Brain pericyte (primary cell): ENCODE measurements at places on chromosomes 5 and 9.

- no peak for DNase-seq
Observed at GRCh38 chr9:68706363-68707201, 1.5 kb downstream of the PIP5K1B start.

DNA sequence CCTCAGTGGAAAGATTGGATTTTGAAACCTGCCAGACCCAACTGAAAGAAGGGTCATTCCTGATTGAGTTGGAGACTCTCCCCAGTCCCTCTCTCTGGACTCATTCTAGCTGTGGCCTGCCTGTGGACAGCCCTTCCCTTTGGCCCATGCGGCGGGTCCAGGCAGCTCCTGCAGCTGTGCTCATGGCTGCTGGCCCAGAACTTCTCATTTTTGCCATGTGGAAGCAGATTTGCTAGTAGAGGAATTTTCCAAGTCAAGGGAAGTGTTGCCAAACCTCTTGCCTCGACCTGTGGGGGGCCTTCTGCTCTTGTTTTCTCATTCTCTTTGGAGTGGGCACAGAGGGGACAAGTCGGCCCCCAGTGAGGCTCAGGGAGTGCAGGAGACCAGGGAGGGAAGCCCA is 89.2 kb downstream of the ANKRD33B start:
- no peak for DNase-seq

GRCh38 chr9:130110596-130111021 is 56.9 kb downstream of the GPR107 start:
- no peak for DNase-seq

DNA sequence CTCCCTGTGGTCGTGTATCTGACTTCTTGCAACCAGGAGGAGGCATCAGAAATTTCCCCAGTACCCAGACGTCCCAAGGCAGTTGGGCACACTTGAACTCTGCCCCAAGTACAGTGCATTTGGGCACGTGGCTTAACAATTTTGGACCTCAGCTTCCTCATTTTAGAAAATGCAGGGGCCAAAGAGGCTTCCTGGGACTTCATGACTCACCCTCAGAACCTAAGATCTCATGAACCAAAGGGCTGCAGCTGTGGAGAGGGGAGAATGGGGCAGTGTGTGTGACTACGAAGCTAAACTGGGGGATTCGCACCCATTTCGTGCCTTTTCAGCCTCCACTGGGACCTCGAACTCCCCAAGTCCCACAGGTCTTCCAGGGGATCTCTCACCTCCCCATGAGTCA is 59.2 kb downstream of the SYK start:
- DNase-seq: no peak

GRCh38 chr9:112853882-112854585 is 36.6 kb downstream of the SLC46A2 start:
- DNase-seq: no peak

DNA sequence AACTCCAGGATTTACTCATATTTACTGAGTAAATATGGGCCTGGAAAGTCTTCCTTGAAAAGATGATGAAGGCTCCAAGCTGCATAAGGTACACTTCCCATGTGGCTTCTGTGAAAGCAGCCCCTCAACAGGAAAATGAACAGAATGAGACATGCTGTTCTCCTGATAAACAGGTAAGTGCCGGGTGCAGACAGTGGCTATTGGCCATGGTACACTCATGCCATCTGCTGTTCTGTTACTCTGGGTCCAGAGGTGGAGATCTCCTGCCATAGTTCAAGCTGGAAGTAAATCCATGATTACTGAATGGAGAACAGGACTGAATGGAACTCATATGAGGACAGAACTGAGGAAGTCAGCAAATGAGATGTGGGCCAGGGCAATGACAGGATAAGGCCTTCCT is 103.6 kb downstream of the SLIT3 start:
- no peak for DNase-seq

- DNase-seq: no peak
Observed at GRCh38 chr5:140342287-140342686, 4.1 kb downstream of the HBEGF start.

DNA sequence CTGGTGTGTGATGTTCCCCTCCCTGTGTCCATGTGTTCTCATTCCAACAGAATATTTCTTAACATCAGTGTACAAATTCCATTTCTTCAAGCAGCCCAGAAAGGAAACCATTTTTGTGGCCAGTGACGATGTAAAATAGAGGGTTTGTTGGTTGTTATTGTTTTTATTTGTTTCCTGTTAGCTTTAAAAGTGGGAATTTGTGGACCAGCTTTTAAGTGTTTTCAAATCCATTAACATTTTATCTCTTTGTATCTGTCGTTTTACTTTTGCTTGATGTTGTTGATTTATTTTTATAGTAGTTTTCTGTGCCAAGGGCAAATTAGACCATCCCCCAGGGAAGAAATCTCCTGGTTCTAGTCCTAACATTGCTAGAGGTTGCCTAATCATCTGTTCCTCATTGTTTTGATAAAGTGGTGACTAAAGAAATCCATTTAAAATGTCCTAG is 100.0 kb downstream of the GDNF start:
- no peak for DNase-seq

GRCh38 chr5:52728224-52728623 is 59.5 kb upstream of the ITGA1 start:
- DNase-seq: no peak

DNA sequence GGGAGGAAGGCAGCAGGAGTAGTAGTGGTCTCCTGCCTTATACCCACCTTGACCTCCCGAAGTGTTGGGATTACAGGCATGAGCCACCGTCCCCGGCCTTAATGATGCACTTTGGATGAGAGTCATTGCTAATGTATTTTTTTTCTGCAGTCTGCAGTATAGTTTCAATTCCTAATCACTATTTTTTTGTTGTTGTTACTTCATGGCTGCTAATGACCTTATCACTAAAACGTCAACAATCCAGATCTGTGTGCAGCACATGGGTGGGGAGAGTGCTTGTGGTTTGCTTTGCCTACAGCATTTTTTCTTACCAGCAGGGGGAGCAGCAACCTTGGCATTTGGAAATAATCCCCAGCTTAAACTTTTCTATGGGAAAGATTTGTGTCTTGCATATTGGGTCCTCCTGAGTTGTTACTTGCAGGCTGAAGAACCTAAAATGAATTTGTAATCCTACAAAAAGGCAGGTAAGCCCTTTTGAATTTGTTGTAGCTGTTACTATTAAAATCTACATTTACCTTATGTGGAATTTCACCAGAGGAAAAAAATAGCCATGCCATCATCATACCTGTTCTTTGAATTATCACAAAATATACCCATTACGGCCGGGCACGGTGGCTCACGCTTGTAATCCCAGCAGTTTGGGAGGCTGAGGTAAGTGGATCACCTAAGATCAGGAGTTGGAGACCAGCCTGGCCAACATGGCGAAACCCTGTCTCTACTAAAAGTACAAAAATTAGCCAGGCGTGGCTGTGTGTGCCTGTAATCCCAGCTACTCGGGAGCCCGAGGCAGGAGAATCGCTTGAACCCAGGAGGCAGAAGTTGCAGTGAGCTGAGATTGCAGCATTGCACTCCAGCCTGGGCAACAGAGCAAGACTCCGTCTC is 6.3 kb upstream of the MED7 start:
- no peak for DNase-seq

- no peak for DNase-seq
Observed at GRCh38 chr9:96048104-96048955, 172.8 kb downstream of the ERCC6L2 start.

DNA sequence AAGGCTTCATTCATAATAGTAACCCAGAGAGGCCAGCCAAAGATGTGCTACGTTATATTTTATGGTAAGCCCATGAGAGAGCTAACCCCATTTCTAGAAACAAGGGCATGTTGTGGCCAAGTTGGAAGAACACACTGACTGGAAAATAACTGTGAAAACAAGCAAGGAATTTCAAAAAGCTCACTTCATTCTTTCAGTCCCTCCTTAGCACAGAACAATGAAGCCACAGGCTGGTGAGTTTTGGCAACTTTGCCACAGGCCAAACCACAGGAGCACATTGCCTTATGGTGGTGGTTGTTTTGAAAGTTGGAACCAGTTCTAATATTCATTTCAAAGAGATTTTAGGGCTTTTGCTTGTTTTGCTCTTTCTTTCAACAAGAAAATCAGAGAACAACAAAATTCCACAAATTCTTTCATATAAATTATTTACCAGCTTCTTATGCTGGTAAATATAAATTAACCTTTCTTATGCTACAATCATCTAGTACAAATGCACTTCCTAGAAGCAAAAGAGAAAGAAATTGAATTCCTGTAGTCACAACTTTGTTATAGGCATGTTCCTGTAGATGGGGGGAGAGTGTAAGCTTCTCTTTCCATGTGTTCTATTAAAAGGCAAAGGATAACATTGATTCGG is 225.4 kb upstream of the RFX3 start:
- DNase-seq: no peak

DNA sequence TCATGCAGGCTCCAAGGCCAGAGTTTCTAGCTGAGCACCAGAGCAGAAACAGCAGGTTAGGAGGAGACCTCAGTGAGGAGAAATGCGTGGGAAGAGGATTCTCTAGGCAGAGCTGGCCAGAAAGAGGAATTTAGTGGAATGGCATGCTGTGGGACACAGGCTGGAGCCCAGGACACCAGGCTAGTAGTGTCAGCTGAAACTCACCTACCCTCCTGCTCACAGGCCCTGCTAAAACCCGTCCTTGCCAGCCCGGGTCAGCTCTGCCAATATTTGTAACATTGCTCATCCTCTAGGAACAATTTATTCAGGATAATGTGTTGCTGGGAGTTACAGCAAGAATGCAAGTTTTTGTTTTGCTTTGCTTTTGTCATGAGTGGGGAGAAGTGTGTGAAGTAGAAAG is 40.2 kb upstream of the AGXT2 start:
- no peak for DNase-seq

DNA sequence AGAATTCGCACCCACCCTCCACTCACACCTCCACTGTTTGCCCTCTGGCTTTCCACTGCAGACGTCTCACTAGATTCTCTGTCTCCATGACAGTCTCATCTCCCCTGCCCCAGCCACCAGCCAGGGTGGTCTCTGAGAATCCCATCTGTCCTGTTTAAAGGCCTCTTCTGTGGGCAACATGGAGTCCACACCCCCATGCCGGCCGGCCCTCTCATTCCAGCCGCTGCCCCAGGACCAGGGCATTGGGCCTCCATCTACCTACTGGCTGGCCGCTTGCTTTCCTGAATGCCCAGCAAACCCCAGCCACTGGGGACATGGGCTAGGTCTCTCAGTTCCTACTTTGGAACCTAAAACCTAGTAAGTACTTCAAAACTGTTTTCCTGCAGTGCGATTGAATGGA is 65.6 kb upstream of the RUFY1 start:
- DNase-seq: no peak

- DNase-seq: no peak
Observed at GRCh38 chr9:127280880-127281660, 16.5 kb downstream of the GARNL3 start.

GRCh38 chr5:150052226-150052955 is 34.0 kb downstream of the CSF1R start:
- DNase-seq: no peak

DNA sequence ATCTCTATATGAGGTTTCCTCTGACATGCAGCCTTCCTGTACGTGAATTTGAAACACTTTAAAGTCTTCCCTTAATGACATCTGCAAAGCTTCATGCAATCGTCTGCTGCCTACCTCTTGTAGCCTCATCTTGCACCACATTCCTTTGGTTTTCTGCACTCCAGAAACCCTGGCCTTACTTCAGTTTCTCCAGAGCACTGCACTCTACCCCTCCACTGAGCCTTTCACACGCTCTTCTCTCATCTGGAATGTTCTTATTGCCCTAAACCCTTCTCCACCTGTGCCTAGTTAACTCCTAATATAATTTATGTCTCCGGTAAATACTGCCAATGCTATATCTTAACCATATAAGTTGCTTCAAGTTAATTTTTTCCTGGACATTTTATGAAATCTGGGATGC is 168.8 kb upstream of the SLC27A6 start:
- no peak for DNase-seq

DNA sequence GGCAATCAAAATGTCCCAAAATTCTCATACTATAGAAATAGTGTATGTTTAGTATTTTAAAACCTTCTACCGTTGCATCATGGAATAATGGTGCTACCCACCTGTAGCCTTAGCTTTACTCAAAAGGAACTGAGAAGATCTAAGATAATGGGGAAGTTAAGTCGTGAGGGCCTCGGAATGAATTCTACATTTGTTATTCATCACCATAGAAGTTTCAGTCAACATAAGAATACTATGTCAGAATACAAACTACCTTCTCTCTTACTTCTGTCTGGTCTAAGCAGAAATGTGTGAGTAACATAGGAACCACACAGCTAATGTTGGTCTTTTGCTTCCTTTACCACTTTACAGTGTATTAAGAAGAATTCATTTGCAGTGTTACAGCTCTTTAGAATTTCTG is 43.2 kb downstream of the RFK start:
- no peak for DNase-seq

- DNase-seq: no peak
Observed at GRCh38 chr9:38423973-38424843, at the start of gene IGFBPL1. TSS of gene IGFBPL1 (minus strand) at chr9:38424454. CDS start at chr9:38424424, 30 bp downstream.

DNA sequence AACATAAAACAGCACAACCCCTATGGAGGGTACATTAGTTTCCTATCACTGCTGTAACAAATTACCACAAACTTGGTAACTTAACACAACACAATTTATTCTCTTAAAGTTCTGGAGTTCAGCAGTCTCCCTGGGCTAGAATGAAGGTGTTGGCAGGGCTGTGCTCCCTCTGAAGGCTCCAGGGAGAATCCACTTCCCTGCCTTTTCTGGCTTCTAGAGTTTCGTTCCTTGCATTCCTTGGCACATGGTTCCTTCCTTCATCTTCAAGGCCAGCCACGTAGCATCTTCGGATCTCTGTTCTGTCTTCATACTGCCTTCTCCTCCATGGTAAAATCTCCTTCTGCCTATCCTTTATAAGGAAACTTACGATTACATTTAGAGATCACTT is 25.0 kb upstream of the GSN start:
- DNase-seq: no peak

DNA sequence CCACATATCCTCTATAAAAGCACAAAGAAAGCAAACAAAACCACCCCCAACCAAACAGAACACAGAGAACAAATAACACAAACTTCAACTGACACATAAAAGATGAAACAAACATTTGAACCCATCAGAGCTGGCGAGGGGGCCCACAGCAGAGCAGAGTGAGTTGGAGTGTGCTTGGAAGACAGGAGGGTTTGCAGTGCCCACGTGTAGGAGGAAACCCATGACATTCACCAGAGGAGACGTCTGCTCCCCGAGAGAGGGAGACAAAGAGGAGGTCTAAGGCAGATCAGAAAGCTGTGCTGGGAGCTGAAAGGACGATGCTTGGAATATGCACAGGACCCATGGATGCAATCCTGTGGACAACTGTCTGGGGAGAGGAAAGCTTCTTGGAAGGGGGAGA is 27.0 kb downstream of the MRPL36 start:
- DNase-seq: no peak
